Naive thymus-derived CD4-positive, alpha-beta T cell (primary cell): ENCODE measurements at places on chromosomes 2 and 18.

DNA sequence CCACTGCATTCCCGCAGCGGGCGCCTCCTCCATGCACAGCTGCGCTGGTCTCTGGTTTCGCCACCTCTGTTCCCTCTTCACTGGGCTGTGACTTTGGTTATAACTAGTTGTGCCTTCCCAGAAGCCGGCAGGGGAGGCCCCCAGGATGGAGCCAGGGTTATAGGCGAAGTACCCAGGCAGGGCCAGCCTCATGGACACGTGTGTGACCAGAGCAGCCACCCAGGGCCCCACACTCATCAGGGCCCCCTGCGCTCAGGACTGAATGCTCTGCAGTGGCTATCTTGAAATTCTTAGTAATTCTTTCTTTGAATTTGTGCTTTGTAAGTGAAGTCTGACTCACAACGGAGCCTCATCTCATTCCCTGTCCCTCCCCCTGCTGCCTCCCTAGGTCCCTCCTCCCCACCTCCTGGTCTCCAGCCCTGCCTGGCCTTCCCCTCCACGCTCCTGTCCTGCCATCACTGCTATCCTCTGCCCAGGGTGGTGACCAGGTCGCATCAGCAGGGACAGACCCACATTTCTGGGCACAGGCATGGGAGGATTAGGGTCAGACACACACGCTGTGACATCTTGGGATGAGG is 38.1 kb upstream of the LBH start:
- no peak for DNase-seq
- H3K27ac ChIP-seq: no peak overlapping the region
- no peaks in the 10 kb centered on the region for H3K27me3 ChIP-seq
- no peaks in the 10 kb centered on the region for H3K4me1 ChIP-seq

GRCh38 chr2:239583171-239583878 is 182.5 kb upstream of the HDAC4 start:
- no peaks in the 10 kb centered on the region for H3K27me3 ChIP-seq
- DNase-seq: no peak
- H3K36me3 ChIP-seq: no peaks in the 10 kb centered on the region
- no peaks in the 10 kb centered on the region for H3K4me1 ChIP-seq
- no peak overlapping the region for H3K27ac ChIP-seq

DNA sequence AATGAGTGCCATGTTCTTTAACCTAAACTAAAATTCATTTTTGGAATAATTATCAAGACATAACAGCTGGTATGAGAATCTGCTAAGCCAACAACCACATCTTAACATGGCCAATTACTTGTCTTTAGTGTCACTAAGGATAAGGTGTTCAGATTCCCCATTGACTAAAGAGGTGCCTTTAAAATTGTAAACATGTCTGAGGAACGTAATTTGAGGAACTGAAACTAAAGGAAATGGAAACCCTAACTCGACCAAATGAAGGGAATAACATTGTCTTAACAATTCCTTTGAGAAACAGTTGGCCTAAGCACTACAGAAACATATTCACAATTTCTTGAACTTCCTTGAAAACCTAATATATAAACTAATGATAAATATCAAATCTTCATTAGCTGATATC is 355.4 kb upstream of the GULP1 start:
- H3K27me3 ChIP-seq: no peaks in the 10 kb centered on the region
- DNase-seq: no peak
- H3K27ac ChIP-seq: no peak overlapping the region
- H3K4me3 ChIP-seq: no peak overlapping the region

DNA sequence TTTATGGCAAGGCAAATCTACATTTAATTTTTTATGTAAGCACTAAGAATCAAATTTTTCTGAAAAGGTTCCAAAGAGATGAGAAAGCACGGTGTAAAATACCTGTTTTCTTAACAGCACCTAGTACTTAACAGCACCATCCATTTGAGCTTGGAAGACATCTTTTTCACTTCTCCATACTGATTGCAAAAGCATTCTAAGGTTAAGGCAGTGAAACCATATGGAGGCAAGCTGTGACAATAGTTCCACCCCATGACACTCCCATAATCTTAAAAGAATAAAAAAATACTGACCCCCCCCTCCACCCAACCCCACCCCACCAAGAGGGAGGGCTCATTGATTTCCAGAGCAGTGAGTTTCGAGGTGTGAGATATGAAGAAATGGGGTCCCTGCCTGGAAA is 60.6 kb downstream of the ZCCHC2 start:
- DNase-seq: no peak
- H3K4me1 ChIP-seq: peaks cover 22% of the 10 kb centered on the region
- no peak overlapping the region for H3K27ac ChIP-seq

GRCh38 chr2:180463608-180464007 is 456.5 kb upstream of the CWC22 start:
- H3K36me3 ChIP-seq: no peaks in the 10 kb centered on the region
- H3K4me1 ChIP-seq: no peaks in the 10 kb centered on the region
- H3K4me3 ChIP-seq: no peak overlapping the region
- no peaks in the 10 kb centered on the region for H3K27me3 ChIP-seq
- DNase-seq: no peak

GRCh38 chr2:239351687-239352086 is 49.1 kb downstream of the HDAC4 start:
- no peak for DNase-seq
- no peaks in the 10 kb centered on the region for H3K36me3 ChIP-seq
- no peak overlapping the region for H3K27ac ChIP-seq
- peaks cover 1% of the 10 kb centered on the region for H3K4me1 ChIP-seq

GRCh38 chr2:232781765-232782164 is 5.4 kb upstream of the KCNJ13 start:
- no peak overlapping the region for H3K4me3 ChIP-seq
- no peak for DNase-seq
- no peaks in the 10 kb centered on the region for H3K27me3 ChIP-seq
- H3K27ac ChIP-seq: no peak overlapping the region
- H3K36me3 ChIP-seq: no peaks in the 10 kb centered on the region
